Upper lobe of left lung (tissue), 6 donors: ENCODE measurements at places on chromosomes 3 and 15.

DNA sequence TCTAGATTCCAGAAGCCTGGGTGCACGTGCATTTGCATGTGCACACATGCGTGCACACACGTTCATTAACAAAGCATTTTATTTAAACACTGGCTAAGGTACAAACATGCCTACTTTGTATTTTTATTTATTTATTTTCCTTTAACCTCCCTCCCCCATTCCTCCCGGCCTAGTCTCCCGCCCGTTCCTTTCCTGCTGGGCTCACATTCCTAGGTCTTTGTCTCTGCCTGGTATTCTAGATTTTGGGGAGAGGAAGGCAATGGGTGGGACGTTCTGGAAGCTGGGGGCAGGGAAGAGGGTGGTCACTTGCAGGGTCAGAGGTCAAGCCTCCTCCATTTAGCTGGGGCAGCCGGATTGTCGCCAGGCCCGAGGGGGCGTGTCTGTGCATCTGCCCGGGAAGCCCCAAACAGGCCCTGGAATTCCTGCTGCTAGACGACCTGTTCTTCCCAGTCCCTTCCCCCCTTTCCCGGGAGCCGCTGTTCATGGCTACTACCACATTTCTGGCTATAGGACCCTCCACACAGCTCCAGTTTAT, 51.8 kb downstream of the TRIM71 start:
- DNase-seq = peak; percentile 44

- DNase-seq = no peak
These were observed 98.1 kb downstream of the ZPLD1 start for GRCh38 chr3:102532901-102533300.

DNA sequence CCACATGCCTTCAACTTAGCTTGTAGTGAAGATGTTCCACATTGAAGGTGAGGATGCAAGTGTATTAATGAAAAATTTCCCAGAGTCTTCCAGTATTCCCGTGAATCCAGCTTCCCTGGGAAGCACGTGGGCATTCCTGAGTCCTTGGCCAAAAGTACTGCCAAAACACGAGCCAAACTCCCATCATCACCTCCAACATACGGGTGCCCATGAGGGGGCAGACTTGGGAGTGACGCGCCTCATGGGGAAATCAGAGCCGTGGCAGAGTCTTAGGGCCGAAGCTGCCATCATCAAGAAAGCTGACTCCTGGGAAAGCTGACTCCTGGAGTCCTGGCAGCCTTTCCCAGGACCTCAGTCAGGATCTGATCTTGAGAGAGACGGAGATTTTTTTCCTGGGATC, 20.1 kb upstream of the TM2D3 start:
- no peak for DNase-seq

DNA sequence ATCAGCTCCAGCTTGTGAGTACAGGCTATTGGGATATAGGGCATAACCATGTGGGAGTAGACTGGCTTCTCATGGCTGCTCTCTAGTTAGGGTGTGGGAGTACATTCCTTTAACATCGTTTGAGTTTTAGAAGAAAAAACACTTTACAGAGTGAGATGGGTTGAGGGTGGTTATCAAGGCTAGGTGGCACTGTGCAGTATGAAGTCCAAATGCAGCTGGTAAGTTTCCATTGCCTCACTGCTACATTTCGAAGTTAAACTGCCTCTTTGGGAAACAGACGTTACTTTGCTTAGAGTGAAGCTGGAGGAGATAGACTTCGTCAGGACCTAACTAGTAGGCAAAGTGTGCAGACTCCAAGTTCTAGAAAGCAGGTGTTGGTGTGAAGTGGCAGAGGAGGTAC, 192.4 kb downstream of the SQOR start:
- DNase-seq = no peak

- DNase-seq = no peak
These were observed 42.7 kb upstream of the GAP43 start for GRCh38 chr3:115580566-115580965.

DNA sequence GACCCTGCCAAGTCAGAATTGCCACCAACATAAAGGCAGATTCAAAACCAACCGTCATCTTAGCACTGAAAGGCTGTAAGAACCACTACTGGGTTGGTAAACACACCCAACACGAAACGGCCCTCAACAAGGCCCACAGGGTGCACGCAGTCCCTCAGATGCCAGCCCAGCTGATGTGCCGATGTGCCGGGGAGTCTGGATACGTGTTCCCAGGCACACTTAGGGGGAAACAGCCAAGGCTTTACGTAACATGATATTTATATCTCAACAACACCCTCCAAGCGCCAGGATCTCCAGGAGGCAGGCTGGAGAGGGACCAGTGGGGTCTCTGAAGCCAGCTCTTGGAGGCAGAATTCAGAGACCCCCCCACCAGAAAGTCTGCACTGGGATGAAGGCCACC, 14.2 kb downstream of the POC1A start:
- peak; percentile 16 for DNase-seq

GRCh38 chr3:24829011-24829581, 334.4 kb upstream of the THRB start:
- DNase-seq = peak; percentile 41

DNA sequence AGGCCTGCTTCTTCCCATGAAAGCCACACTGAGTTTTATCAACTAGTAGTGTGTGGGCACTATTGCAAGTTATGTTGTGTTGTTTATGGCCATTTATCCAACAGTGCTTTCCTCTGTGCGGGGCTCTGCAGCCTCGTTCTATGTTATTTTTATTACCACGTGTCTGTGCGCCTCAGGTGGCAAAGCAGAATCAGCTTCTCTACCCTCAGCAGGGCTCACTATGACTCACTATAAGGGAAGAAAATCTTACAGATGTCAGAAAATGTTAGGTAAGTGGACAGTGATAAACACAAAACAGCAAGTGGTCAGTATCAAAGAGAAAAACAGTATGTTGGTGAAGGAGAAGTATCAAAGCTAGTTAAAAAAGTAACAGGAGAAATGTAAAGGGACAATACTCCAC, 61.4 kb downstream of the MOBP start:
- no peak for DNase-seq

DNA sequence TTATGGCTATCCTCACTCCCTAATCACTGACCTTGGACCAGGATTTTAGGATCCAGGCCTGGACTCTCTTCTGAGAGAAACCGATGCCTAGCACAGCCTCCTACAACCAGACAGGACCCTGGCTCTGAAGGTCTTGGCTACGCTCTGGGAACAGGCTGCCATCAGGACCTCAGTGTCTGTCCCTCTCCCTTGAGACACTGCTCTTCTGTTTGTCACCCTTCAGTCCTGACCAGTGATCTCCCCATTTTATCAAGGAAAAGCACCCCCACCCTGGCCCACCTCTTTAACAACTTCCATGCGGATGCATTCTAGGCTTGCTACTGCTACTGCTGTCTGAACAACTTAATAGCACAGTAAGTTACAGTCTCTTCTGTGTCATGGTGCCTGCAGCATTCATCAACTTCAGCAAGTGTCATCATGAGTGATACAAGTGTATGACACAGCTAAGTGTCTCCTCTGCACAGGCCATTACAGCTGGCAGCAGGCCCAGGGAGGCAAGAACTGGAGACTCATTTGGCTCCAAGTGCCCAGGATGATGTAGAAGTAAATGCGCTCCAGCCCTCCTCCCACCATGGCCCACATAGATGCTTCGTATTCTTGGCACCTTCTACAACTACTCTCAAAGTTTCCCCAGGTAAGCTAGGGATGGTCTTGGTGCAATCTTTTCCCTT, 302.4 kb downstream of the EPHB1 start:
- DNase-seq = no peak

GRCh38 chr3:162586591-162586990, 1090.0 kb downstream of the OTOL1 start:
- DNase-seq = no peak

GRCh38 chr3:134035836-134036235, 6.1 kb upstream of the SLCO2A1 start:
- no peak for DNase-seq

- DNase-seq = no peak
These were observed 16.5 kb upstream of the VGLL4 start for GRCh38 chr3:11660242-11660641.

GRCh38 chr3:52108302-52109232, 45.7 kb downstream of the POC1A start:
- no peak for DNase-seq

- DNase-seq = no peak
These were observed 846.5 kb upstream of the ALCAM start for GRCh38 chr3:104520228-104520655.

GRCh38 chr3:82424031-82424339, 662.5 kb upstream of the GBE1 start:
- no peak for DNase-seq

DNA sequence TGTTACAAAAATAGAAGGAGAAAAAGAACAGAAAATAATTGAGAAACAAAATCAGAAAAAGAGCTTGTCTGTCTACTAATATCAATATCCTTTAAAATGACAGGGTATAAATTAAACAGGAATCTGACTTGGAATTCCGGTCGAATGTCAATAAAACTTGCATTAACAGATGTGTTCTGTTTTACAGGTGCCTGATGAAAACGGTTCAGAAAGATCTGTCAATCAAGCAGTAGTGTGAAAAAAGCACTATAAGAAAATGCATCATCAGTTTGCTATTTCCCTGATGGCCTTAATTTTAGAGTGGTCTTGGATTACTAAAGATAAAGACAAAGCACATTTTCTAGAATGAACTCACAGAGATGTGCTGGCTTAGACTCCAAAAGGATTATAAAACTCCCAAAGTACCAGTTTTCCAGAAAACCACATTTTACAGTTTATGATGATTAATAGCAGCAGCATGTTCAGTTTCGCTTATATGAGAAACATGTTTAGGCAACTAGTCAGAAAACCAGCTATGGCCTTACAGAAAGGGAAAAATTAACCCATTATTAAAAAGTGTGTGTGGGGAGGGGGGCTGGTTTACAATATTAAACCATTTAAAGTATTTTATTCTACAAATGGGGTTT, 8.2 kb upstream of the C3orf38 start:
- no peak for DNase-seq

GRCh38 chr3:167895684-167896083, 160.2 kb downstream of the SERPINI1 start:
- no peak for DNase-seq

GRCh38 chr3:113754494-113755159, 7.8 kb downstream of the ATP6V1A start:
- no peak for DNase-seq

DNA sequence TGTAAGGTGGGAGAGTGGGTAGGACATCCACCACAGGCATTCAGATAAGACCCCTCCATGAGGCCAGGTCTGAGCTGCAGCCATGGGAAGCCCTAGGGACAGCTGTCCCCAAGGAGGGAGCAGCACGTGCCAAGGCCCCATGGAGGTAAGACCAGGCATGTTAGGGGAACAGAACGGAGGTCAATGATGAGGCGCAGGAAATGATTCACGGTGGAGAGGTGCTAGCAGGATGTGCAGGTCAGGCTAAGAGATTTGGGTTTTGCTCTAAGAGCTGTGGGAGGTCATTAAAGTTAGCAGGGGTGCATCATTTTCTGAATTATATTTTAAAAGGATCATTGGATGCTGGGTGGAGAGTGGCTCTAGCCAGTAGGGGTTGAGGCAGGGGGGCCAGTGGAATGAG, 66.4 kb upstream of the SNRPA1 start:
- no peak for DNase-seq

DNA sequence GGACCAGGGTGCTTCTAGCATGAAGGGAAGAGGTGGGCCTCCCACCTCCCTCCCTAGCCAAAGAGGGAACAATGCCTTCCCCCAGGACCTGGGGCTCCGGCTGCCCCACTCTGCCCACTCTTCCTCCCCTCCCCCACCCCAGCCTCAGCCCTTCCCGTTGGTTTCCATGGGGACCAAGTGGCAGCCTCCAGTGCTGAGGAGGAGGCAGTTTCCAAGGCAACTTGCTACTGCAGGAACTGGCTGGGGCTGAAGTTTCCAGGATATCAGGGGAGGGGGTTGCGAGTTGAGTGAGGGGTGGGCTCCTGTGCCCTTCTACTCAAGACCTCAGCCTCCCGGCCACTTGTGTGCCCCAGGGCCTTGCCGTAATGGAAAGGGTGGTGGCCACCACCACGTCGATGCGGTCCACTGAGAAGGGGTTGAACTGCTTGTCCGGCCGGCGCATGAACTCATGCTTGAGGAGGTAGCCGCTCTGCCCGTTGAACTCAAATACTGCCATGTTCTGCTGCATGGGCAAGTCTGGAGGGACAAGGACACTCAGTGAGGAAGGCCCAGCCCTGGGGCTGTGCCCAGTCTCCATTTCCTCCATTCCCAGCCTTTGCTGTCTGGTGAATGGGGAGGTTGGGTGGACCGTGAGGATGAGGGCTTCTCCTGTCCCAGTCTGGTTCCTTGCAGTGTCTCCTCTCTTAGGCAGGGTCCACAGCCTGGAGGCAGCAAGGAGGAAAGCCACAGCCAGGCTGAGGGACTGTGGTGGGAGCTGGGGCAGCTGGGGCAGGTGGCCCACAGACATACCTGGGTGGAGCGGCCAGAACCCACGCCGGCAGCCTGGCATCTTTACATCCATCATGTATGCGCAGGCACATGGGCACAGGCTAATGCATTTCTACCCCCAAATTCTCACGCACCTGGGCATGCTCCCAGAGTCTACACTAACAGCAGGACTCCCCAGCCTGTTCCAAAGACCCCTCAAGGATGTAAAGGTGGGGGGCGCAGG, 11.3 kb upstream of the ANKRD63 start:
- DNase-seq = no peak

DNA sequence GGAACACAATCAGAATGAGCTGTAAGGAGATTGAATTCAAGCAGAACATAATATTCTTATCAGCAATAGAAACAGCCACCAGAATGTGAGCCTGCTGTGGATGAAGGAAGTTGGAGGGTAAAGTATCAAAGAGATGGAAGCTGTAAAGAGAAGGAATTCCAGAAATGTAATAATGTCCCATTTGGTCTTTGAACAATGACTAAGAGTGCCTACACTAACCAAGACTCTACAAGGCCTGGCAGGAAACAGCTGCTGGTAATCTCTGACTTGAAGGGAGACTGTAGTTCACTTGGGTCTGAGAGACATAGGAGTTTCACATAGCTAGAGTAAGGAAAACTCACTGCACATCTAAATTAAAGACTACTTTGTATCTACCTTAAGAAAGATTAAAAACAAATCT, 1176.0 kb upstream of the ALCAM start:
- no peak for DNase-seq

DNA sequence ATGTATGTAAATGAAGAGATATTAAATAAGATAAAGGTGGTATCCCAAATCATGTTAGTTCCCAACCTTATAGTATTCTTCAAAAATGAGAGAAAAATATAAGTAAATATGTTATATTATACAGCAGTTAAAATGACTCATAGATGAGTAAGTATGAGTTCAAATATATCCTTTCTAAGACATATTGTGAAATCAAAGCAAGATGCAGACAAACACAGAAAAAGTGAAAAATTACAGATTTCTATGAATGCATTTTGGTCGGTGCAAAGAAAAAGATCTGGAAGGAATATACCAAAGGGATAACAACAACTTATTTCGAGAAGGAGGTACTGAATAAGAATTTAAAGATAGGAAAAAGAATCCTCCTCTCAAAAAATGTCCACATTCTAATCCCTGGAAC, 181.2 kb upstream of the TTC14 start:
- DNase-seq = no peak

GRCh38 chr3:136135039-136135802, 60.9 kb downstream of the MSL2 start:
- no peak for DNase-seq
